ENCODE measurements at places on chromosomes 5 and 9. TPM values are rescaled to one million over a fixed set of nuclear protein-coding genes. Genes with fewer than 3 reads are reported as not detected.

Gene DNAJA1
- 62.6 TPM for polyA plus RNA-seq

DNA sequence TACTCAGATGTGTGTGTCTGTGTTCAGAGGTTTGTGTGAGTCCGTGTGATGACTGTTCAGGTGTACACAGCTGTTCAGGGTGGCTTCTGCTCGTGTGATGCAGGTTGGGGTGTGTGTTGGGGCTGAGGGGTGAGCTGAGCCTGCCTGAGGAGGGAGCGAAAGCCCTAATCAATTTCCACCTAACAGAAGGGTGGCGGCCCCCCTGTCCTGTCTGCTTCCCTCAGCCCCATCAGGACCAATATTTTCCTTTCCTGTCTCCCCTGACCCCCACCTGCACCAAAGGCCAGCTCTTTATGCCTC is 30.2 kb downstream of the LHX2 start:
- DNase-seq: no peak

DNA sequence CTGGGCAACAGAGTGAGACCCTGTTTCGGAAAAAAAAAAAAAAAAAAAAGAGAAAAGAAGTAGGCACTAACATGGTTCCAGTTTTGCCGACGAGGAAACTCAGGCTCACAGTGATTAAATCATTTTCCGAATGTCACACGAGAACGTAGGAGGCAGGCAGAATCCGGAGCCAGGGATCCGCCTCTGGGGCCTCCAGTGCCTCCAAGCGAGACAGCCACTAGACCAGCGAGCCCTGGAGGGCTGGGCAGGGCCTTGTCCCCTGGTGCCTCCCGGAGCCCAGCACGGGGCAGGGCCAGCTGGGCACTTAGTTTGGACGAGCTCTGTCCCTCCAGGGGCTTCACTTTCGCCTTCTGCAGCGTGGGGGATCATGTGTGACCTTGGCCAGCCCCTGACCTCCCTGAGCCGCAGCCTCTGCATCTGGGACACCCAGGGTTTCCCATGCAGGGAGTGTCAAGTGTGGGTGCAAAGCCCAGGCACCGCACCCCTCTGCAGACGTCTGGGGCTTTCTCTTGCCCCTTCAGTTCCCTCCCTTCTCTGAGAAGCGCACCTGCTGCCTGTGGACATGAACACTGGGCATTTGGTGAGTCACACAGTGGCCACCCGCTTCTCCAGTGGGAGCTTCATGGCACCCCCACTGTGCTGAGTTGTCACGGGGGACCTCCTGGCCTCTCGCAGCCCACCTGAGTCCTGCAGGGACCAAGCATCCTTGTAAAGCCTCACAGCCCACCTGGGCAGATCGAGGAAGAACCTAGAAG is 80.3 kb downstream of the RXRA start:
- no peak for DNase-seq

Gene SPEF2
- polyA plus RNA-seq: 9.0 TPM

DNA sequence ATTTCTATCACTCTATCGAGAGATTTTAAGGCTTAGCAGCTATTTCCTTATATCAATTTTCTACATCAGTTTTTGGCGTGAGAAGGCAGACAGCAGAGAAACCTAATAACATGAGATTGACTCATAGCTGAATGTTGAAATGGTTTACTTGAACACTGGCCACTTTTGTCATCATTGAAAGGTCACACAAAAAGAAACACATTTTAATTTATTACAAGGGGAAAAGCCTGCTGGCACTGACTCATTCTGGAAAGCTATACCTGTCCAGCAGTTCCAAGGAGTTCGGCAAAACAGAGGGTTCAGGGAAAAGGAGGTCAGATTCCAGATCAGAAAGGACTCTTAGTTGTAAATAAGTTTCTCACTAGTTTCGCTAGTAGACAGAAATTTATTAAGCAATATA is 566.4 kb downstream of the DNAH5 start:
- DNase-seq: no peak

DNA sequence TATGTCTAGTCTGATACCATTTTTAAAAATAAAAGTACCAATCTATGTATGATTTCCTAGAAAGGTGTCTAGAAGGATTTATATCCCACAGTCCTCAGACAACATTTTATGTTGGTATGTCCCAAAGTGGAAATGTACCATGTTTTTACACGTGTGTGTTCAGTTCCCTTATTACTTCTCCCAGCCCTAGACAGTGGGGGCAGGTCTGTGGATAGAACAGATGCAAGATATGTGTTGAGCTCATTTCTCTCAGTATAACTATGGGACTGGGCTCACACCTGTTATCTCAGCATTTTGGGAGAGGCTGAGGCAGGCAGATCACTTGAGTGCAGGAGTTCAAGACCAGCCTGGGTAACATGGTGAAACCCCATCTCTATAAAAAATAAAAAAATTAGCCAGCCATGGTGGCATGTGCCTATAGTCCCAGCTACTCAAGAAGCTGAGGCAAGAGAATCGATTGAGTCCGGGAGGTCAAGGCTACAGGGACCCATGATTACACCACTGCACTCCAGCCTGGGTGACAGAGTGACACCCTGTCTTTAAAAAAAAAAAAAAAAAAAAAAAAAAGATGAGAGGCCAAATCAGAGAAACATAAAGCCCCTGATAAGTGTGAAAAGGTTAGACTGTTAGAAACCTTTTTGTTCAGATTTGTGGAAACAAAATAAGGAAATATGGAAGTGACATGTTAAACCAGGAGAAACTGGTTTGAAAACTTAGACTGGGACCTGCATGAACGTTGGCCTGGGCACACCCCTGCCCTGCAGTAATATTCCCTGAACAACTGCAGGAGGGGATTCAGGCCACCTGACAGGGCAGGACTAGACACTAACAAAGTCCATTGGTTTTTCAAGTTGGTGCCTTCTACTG is 7.4 kb upstream of the SLC2A8 start:
- DNase-seq: no peak

DNA sequence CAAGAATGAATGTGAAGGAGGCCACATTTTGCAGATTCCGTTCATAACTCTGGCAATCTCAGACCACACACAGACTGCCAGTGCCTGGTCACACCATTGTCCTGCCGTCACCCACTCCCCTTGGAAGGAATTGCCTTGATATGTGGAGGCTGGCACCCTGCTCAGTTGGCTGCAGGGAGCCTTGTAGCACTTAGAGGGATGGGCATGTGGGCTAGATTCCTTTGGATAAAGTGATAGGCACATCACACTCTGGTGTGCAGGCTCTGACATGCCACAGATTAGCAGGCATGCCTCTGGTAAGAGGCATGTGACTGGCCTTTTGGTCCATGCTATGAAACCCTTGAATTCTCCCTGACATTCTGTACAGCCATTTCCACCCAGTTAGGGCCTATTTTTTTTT is 254.6 kb upstream of the PIK3R1 start:
- DNase-seq: no peak
